ENCODE measurements at places on chromosomes 1 and 21.

DNA sequence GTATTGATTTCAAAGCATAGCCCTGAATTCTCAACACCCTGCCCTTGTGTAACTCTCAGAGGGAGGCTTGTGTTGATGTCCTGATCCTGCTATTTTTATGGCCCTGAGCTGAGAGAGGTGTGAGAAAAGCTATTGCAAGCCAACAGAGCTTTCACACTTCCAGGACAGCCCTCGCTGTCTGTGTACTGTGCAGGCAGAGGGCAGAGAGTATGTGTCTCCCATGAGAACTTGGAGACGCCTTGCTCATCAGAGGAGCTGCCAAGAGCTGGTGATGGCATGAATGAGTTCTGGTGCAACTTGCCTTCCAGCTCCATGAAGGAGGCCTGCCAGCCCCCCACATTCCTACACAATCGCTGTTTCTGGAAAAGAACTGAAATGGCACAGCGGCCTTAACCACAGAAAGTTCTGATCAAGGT, 144.1 kb upstream of the AJAP1 start:
- DNase-seq = no peak

- DNase-seq = no peak
Measured at GRCh38 chr1:187842406-187843165, 1013.8 kb downstream of the PLA2G4A start.

DNA sequence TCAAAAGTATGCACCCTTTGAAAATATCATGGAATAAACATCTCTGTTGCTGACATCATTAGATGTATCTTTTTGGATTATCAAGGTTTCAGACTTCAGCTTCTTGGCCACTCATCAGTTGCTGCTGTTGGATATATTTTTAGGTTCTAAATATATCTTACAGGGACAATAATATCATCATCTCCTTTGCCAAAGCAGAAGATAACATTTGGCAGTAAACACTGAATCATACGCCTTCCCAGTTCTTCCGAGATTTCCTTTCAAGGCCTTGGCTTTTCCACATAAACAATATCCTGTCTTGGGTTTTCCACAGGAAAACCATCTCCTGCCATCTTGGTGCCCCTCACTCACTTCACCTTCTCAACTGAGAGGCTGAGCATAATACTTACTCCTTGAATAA, 39.3 kb downstream of the RGS7 start:
- DNase-seq = no peak

GRCh38 chr21:16563795-16564194, 834.0 kb downstream of the USP25 start:
- DNase-seq = no peak

- no peak for DNase-seq
Measured at GRCh38 chr1:202131956-202132821, 9.5 kb downstream of the GPR37L1 start.

All from T-helper 1 cell (primary cell).